ENCODE measurements at places on chromosomes 1 and 21. TPM values are rescaled to one million over a fixed set of nuclear protein-coding genes. Genes with fewer than 3 reads are reported as not detected.

SLC37A1 gene
- 19.2 TPM for total RNA-seq

CAPZB gene
- 529 TPM for total RNA-seq

NUP210L gene
- total RNA-seq: 0.12 TPM

WNT2B gene
- not detected for total RNA-seq

CXADR gene
- 0.40 TPM for total RNA-seq

RPAP2 gene
- 35.3 TPM for total RNA-seq

HTR6 gene
- not detected for total RNA-seq

BCL2L15 gene
- 0.98 TPM for total RNA-seq

NT5C1A gene
- not detected for total RNA-seq

FCRL6 gene
- not detected for total RNA-seq

TMEM200B gene
- not detected for total RNA-seq

DNA sequence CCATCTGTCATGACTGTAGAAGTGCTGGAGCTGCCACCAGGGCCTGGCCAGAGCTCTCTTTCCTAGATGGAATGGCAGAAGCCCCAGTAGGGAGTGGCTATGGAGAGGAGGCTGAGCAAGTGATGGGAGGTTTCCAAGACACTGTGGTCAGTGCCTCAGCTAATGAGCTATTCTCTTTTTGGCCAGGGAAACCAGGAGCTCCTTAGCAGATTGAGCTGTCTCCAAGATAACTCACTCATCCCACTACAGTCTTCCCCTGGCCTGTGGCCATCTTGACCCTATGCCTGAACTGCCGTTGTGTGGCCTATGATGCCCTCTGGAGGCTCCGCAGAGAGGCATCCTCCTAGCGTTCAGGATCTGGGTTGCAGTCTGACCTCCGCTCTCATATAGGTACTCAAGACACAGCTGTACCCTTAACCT is 60.5 kb downstream of the ERI3 start:
- no peak for DNase-seq

- DNase-seq: no peak
Observed at GRCh38 chr21:45449658-45450422, 44.9 kb downstream of the COL18A1 start.

GRCh38 chr1:33393524-33393923 is 37.4 kb downstream of the PHC2 start:
- DNase-seq: no peak

DNA sequence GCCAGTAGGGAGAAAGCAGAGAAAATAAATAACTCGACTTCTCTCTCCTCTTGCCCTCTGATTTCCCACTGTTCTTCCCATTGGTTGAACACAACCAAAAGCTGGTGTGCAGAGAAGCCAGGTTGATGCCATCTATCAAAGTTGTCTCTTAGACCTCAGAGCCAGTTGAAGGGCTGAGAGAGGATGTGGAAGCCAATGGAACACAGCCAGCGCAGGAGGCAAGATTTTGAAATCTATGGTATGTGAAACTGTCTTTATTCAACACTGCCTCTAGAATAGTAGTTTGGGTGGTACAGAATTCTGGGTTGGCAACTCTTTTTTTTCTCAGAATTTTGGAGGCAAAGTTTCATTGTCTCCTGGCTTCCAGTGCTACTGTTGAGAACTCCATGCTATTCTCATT is 11.3 kb upstream of the SMAP2 start:
- DNase-seq: no peak

DNA sequence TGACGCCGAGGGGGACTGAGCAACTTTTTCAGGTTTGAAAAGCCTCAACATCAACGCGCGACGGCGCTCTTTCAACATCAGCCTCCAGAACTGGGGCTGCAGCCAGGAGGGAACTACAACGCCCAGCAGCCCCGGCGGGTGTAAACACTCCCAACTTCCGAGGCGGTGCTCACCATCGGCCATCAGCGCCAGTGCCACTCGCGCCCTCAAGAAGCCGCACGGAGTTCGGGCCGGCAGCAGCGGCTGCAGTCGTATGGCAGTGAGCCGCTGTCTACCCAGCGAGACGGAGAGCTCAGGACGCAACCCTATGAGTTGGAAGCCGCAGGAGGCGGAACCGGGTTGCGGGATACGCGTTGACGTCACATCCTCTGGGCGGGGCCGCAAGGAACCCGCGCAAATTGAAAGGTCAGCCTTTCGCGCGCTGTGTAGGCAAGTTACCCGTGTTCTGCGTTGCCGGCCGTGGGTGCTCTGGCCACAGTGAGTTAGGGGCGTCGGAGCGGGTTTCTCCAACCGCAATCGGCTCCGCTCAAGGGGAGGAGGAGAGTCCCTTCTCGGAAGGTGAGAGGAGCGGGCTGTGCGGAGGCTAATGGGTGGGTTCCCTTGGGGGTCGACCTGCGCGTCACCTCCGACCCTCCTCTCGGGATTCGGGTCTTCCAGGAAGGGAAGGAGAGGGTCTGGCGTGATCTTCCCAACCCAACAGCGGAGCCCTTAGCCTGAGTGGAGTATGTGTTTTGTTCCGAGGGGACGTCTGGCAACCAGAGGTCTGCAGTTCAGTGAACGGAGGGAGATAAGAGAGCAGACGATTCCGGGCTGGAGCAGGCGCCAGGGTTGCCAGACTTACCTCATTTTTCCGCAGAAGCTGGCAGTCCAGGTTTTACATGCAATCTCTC is at the start of gene EXO1:
Gene EXO1, plus strand, starts transcription at position 409 of the 890 bp plus-strand sequence. CDS start 2,222 bp downstream, outside the sequence.
- peak; percentile 92 for DNase-seq

GRCh38 chr1:37124501-37124900 is 90.2 kb upstream of the GRIK3 start:
- DNase-seq: no peak

DNA sequence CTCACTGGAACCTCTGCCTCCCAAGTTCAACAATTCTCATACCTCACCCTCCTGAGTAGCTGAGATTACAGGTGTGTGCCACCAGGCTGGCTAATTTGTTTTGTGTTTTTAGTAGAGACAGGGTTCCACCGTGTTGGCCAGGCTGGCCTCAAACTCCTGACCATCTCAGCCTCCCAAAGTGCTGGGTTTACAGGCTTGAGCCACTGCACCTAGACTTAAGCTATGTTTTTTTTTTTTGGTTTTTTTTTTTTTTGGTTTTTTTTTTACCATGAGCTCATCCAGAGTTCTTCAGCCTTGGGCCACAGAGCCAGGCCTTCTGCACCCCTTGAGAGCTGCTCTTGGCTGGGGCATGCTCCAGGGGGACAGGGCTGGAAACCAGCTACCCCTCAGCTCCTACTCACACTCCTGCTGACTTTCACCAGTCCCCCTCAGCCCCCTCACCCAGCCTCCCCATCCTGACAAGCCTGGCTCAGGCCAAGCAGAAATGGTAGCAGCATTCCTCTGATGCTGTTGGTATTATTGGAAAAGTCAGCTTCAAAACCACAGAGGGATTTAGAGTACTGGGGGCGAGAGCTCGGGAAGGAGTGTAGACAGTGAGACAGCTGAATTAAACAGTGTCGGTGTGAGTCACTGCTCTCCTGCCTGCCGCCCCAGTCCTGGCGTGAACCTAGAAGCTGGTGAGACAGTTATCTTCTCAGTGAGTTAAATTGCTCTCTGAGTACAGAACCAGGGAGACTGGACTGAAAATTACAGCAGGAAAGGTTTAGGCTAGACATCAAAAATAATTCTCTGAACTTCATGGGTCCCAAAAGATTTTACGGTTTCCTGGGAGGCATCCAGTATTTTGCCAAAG is 63.7 kb downstream of the NAV1 start:
- no peak for DNase-seq

GRCh38 chr21:25859235-25859929 is 124.6 kb downstream of the GABPA start:
- no peak for DNase-seq

- no peak for DNase-seq
Observed at GRCh38 chr1:116906812-116907211, 2.9 kb upstream of the PTGFRN start.

- DNase-seq: no peak
Observed at GRCh38 chr1:172179918-172180317, 240.6 kb upstream of the C1orf105 start.

DNA sequence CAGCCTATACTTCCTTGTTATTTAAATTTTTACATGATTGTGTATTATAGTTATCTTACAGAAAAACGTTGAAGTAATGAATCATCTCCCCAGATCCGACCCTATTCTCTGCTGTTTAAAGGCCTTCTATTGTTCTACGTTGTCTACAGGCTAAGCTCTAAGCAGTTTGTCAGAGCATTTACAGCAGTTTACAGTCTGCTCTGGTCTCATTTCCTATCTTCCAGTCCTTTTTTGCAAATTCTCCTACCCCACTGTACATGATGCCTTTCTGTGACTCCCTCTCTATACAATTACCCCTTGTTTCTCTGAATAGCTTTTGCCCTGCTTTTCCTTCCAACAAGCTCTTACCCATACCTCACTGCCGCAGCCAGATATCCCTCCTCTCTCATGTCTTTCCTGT is 319.2 kb upstream of the FMN2 start:
- no peak for DNase-seq

- no peak for DNase-seq
Observed at GRCh38 chr21:42226626-42227025, 7.7 kb downstream of the ABCG1 start.

GRCh38 chr1:67299296-67299695 is 8.4 kb upstream of the IL12RB2 start:
- no peak for DNase-seq

GRCh38 chr21:38832664-38833063 is 26.9 kb downstream of the ETS2 start:
- DNase-seq: no peak

DNA sequence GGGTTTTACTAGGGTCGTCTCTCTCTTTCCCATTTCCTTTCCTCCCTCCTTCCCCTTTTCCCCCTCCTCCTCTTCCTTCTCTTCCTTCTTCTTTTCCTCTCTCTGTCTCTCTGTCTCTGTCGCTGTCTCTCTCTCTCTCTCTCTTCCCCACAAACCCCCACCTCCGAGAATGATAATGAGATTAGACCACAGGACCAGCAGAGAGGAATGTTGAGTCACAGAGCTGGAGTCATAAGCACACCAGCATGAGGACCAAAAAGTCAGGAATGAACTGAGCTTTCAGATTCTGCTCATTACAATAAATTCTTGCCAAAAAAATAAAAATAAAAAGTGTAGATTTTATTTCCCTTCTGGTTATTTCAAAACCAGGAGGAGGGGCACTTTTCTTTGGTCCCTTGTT is 377.4 kb downstream of the LTN1 start:
- no peak for DNase-seq

- no peak for DNase-seq
Observed at GRCh38 chr1:230465691-230466090, 39.6 kb upstream of the PGBD5 start.

GRCh38 chr1:32878183-32878582 is 7.5 kb upstream of the FNDC5 start:
- no peak for DNase-seq

- DNase-seq: no peak
Observed at GRCh38 chr1:58727364-58727763, 27.5 kb upstream of the MYSM1 start.

GRCh38 chr1:19359357-19359756 is 47.2 kb downstream of the SLC66A1 start:
- DNase-seq: no peak

DNA sequence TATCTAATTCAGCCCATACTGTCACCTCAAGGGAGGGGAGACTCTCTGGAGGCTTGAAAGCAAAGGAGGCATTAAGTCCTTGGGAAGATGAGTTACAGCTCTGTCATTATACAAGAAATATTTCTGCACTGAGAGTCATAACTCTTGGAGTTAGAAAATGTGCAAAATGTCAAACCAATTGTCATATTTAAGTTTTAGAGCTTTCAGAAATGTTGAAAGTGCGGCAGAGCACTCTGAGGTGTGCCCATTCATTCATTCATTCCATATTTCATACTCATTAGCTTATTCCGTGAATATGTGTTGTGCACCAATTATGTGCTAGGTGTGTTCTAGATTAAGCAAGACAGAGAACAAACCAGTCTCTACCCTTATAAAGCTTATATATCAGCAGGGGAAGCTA is 87.1 kb downstream of the HUNK start:
- no peak for DNase-seq

- DNase-seq: no peak
Observed at GRCh38 chr1:31531177-31531999, 44.9 kb upstream of the TINAGL1 start.

- no peak for DNase-seq
Observed at GRCh38 chr21:28540514-28540913, 452.2 kb downstream of the LTN1 start.

DNA sequence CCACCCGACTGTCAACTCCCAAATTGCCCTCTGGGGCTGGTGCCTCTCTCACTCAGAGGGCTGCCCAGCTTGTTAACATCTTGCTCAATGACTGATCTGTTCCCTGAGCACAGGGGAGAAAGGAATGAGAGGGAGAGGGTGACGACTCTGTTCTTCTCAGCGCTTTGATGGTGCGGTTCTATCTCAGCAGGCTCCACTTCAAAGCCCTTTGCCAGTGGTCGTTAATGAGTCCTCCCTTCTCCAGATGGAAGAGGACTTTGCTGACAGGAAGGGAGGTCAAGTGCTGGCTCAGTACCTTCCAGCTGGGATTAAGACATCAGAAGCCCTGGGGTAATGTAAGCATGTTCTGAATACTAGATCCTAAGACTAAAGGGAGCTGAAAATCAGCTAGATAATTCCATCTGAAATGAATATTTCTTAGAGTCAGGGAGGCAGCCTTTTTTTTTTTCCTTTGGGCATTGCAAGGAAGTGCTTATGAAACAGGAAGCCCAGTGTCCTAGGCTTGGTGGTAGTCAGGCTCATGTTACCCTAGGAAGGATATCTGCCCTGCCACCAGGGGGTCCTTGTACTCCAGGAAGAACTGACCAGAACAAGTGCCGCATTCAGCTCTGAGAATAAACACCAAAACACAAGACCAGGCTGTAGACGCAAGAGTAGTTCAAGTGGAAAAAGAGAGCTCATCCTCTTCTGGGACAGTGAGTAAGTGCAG is 4.7 kb downstream of the FMOD start:
- DNase-seq: no peak

- no peak for DNase-seq
Observed at GRCh38 chr1:84277343-84278059, 24.0 kb upstream of the SAMD13 start.

DNA sequence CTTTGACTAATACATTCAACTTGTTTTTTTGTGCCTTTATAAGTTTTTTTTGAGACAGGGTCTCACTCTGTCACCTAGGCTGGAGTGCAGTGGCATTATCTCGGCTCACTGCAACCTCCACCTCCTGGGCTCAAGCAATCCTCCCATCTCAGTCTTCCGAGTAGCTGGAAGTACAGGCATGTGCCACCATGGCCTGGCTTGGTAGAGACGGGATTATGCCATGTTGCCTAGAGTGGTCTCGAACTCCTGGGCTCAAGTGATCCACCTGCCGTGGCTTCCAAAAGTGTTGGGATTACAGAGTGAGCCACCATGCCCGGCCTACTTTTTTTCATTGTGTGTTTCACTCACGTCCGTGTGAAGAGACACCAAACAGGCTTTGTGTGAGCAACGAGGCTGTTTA is 202.7 kb downstream of the DISC1 start:
- no peak for DNase-seq

Measured in activated CD4-positive, alpha-beta T cell treated with anti-CD3 and anti-CD28 coated beads, Interleukin-2, amount 10 ng/mL, durations not matched to agents 7 days and 5 days (primary cell).